NCI-H187 (cell line): ENCODE measurements at places on chromosomes 5 and 9.

- no peak for DNase-seq
These were observed 9.6 kb downstream of the CSF2 start for GRCh38 chr5:132083071-132083678.

DNA sequence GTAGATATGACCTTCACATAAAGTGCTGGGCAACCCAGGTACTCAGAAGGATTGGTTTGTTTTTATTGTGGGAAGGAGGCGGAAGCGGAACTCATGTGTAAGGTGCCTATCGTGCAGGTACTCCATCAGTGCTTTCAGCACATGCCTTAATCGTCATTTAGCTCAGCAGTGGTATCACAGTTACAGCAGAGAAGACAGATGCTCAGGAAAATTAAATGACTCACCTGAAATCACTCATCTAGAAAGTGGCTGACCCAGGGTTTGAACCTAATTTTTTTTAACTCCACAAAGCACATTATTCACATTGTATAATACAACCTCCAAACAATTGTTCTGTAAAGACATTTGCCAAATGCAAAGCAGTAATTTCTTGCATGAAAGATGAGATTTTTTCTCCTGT is 2.2 kb downstream of the C5orf46 start:
- no peak for DNase-seq

DNA sequence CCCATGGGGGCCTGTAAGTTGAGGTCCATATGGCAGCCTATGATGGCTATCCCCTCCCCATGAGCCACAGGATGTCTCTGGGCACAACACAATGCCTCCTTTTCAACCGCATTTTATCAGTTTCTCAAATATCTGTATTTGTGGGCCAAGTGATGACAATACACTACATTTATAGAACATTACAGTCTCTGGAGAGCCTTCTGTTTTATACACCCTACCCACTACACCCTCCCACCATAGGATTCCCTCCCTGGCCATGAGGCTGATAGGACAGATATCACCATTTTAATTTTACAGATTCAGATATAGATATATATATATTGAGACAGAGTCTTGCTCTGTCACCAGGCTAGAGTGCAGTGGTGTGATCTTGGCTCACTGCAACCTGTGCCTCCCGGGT is 236.8 kb downstream of the ENC1 start:
- DNase-seq = no peak

DNA sequence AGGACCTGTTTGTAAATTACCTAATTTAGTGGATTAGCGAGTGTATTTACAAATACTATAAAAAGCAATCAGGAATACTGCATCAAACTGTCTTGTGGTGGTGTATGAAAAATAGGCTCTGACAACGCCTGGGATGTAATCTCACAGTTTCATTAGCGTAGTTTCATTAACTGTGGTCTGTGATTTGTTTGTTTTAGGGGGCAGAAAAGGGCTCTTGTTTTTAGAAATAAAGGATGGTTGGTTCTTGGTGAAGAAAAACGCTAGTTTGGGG is 1.4 kb downstream of the SLC44A1 start:
- no peak for DNase-seq

DNA sequence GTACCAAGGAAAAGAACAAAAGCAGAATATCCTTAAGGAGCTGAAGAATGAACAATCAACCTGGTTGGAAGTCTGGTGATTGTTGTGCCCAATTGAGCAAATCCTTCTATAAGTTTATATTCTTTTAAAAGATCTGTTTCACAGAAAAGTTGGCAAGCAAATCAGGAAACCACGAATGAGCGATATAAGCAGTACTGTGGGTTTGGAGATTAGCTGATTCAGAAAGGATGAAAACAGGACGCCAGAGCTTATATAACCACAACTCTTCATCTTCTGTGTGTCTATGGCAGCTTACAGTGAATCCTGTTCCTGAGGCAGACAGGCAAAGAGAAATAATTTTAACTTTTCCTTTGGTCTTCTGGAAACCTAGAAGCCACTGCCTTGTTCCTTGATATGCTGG is 61.7 kb downstream of the SLC38A9 start:
- DNase-seq = no peak

DNA sequence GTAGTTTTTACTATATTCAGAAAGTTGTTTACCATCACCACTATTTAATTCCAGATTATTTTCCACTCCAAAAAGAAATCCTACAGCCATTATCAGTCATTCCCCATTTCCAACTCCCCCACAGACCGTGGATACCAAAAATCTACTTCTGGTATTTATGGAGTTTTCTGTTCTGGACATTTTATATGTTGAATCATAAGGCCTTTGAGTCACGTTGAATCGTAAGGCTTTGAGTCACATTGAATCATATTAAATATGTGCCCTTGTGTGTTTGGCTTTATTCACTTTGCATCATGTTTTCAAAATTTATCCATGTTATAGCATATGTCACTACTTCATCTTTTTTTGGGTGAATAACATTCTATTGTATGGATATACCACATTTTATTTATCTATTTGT is 454.1 kb upstream of the NUDT12 start:
- no peak for DNase-seq

GRCh38 chr5:133317558-133317957 is 265.7 kb downstream of the HSPA4 start:
- no peak for DNase-seq

DNA sequence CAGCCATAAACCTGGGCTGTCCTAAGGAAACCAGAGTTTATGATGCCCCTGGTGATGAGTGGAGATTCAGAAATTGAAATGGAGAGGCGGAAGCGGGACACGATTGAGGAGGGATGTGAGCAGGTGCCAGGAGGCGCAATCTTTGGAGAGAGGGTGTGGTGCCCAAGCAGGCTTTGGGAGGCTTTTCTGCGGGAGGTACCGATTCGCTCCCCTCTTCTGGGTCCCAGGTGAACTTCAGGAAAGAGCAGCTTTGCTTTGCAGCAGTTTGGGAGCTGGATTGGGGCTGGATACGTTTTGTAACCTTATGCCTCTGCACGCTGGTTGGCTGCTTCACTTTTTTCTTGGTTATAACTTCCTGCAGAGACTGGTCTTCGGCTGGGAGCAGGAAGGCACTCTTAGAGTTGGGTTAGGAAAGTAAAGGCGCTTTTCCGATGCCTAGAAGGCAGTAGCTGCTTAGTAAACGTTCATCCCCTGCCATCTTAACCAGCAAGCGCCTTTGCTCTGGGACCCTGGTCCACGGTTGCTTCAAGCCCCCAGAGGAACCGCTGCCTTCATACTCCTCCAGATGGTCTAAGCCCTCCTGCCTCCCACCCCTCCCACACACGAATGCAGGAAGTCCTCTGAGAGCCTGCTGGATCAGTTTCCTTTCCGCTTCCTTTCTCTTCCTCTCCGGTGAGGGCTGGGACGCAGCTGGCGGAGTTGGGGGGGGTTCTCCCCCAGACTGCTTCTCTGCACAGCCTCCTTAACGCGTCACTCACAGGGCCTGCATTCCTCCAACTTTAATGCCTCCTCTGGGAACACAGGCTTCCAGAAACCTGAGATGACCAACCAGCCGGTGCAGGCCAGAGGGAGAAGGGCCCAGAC is 15.2 kb upstream of the NEK6 start:
- DNase-seq = no peak

GRCh38 chr5:154967421-154968024 is 26.6 kb downstream of the MRPL22 start:
- no peak for DNase-seq

- DNase-seq = no peak
These were observed 176.9 kb upstream of the SLC12A2 start for GRCh38 chr5:127906562-127907204.

DNA sequence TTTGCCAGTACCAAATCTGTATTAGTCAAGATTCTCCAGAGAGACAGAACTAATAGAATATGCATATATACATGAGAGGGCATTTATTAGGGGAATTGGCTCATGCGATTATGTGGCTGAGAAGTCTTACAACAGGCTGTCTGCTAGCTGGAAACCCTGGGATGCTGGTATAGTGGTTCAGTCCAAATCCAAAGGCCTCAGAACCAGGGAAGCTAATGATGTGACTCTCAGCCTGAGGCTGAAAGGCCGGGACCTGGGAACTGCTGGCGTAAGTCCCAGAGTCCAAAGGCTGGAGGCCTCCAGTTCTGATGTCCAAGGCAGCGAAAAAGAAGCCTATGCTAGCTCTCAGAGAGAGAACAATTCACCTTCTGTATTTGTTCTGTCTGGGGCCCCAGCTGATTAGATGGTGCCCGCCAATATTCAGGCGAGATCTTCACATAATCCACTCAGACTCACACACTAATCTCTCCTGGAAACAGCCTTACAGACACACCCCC is 84.1 kb downstream of the KIAA1958 start:
- DNase-seq = no peak

GRCh38 chr9:130276121-130276520 is 10.6 kb downstream of the HMCN2 start:
- no peak for DNase-seq

- DNase-seq = no peak
These were observed 19.6 kb downstream of the ZNF131 start for GRCh38 chr5:43140286-43140685.

GRCh38 chr5:93916872-93917271 is 175.5 kb upstream of the POU5F2 start:
- DNase-seq = no peak

DNA sequence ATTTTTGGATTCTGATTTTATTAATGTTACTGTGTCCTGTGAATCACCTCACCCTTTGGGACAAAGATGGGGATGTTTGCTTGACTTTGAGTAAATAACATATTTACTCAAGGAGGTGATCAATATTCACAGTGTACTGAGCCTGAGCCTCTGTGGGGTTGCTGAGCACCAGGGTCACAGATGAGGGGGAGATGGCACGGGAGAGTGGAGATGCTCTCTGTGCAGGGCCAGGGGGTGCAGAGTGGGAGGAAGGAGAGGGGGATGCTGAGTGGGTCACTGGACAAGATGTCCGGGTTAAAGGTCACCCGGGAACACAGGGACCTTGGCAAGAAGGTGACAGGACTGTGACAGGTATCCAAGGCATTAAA is 4.0 kb downstream of the SQSTM1 start:
- no peak for DNase-seq

DNA sequence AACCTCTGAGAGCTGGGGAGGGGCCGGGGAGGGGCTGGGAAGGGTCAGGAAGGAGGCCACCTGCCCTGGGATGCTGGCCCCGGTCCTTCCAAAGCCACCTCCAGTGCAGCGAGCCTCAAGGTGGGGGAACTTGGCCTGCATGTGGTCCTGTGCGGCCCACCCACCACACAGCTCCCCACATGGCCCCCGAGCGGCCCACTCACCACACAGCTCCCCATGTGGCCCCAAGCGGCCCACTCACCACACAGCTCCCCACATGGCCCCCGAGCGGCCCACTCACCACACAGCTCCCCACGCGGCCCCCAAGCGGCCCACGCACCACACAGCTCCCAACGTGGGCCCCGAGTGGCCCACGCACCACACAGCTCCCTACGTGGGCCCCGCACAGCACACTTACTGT is 2.0 kb upstream of the LCN10 start:
- DNase-seq = no peak

DNA sequence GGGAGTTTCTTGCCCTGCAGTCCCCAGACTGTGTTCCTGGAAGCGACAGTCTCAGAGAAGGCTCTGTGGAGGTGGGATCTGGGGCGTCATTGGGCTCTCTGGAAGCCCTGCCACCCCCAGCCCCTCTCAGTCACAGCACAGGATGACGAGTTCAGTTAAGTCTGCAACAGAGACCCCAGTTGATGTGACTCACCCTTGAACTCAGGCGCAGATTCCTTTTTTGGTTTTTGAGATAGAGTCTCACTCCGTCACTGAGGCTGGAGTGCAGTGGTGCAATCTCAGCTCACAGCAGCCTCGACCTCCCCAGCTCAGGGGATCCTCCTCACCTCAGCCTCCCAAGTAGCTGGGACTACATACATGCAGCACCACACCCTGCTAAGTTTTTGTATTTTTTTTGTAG is 8.3 kb downstream of the HRH2 start:
- DNase-seq = no peak

DNA sequence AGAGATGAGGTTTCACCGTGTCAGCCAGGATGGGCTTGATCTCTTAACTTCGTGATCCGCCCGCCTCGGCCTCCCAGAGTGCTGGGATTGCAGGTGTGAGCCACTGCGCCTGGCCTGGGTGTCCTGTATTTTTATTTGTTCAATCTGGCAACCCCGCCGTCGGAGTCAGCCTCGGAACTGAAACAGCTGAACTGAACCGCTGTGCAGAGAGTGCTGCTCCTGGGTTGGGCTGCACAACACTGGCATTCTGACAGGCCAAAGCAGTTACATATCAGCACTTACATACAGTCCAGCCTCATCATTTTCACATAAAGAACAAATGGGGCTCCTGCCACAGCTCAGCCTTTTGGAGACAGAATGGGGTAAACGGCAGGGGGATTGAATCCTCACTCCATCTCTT is 185.6 kb downstream of the C9orf50 start:
- DNase-seq = no peak

GRCh38 chr5:169050636-169051035 is 250.3 kb downstream of the SLIT3 start:
- DNase-seq = no peak

DNA sequence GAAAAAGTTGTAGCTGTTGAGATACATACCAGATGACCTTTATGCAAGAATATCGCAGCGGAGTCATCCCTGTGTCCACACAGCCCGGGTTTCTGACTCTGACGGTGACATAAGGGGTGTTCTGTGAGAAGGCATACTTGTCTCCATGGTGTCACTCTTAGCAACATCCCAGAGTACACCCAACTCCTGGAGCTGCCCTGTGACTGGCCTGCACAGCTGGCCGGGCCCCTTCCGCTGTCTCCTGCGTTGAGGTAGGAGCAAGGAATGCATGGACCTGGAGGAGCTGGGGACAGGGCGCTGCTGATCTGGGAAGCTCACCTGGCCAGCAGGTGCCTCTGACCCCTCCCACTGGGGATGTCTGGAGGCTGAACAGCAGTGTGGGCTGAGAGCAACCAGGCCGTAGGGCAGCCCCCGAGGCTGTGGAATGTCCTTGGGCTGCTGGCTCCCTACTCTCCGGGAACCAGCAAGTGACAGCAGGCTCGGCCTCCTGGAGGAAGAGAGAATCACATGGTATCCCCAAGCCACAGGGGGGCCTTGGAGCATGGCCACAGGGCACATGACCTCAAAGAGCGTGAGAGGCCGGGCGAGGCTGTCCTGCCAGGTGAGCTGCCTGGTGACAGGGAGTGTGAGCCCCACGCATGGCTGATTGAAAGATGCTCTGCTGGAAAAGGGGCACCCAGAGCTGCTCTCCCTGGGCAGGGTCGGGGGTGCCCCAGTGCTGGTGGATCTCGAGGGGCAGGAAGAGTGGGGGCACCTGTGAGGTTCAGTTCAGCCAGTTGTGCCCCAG is 113.4 kb downstream of the MRPL36 start:
- no peak for DNase-seq

GRCh38 chr9:36772449-36773403 is 200.0 kb downstream of the MELK start:
- DNase-seq = peak; percentile 60

DNA sequence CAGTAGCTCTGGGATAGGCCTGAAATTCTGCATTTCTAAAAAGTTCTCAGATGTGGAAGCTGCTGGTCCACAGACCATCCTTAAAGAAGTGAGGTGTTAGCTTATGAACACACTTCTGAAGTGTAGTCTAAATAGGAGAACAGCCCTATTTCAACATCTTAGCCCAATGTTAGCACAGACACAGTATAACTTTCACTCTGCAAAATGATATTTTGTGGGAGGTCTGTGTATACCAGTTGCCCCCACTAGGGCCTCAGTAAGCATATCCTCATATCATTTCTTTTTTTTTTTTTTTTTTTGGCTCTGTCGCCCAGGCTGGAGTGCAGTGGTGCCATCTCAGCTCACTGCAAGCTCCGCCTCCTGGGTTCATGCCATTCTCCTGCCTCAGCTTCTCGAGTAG is 7.5 kb upstream of the HABP4 start:
- DNase-seq = no peak
